ENCODE measurements at places on chromosomes 4 and X. TPM values are rescaled to one million over a fixed set of nuclear protein-coding genes. Genes with fewer than 3 reads are reported as not detected.

DNA sequence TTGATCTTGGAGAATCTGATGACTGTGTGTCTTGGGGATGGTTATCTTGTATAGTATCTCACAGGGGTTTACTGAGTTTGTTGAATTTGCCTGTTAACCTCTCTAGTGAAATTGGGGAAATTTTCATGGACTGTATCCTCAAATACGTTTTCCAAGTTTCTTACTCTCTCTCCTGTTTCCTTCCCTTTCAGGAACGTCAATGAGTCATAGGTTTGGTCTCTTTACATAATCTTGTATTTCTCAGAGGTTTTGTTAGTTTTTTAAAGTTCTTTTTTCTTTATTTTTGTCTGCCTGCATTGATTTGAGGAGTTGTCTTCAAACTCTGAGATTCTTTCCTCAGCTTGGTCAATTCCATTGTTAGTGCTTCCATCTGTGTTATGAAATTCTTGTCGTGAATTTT lies 227.7 kb upstream of the GPRIN3 start:
- no peak for DNase-seq

DNA sequence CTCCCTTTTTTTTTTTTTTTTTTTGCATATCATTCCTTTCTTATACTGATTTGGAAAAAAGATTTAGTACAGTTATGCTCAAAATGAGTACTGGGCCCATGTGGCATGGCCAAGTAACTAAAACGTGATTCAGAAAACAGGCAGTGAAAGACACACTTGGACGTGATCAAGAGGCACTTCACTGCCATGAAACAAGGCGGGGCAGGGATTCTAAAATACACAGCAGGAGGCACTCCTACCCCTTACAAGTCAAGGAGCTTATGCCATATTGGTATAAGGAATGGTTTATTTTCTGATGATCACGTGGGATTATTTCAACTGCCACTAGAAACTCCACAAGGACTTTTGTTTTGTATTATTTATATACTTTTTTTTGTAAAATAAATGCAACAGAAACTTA lies 72.0 kb downstream of the CHST7 start:
- DNase-seq = no peak

DNA sequence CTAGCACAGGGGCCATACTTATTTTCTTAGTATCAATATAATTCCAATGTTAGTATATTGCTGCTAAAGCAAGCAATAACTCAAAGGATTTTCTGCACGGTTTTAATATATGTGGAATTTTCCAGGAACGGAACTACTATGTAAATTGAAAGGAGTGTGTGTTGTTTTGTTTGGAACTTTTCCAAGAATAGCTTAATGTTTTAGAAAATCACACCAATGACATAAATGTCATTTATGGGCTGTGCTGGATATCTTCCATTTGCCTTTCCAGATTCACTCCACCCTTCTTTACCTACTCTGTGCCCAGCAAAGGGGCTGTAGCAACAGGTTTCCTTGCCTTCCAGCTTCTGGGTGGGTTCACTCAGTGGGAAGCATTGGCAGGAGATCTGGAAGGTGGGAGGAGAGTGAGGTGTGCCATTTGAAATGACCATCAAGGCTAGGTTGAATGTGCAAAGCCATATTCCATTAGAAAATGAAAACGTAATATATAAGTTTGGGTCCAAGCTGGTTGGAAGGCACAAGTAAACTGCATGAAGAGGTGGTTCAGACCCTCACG lies 25.2 kb upstream of the ZFX start:
- no peak for DNase-seq

DNA sequence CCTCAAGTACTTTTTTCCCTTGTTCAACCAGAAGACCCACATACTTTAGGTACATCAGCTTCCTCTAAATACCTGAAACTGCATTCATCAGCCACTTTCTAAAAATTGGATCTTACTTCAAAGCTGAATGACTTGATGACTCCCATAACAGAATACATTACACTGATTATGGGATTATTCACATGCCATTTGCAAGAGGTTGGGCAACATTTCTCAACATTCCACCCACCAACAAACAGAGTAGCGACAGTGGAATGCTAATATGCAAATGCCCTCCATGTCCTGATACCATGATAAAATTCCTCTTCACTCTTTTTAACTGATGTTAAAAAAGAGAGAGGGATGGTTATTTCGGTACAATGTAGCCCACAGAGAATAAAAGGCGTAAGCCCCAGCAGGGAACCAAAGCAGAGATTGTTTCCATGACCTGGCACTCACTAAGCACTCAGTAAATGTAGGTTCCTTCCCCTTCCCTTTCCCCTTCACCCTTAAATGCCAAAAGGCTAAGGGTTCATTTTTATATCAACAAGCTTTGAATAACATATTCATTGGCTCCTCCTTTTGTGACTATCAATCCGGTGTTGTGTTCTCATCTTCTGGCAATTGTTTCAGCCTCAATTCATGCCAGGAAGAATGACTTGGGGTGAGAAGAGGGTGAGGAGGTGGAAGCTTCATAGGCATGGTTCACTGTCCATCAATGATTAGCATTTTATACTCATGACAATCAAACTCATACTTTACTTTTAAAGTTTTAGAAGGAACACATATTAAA lies 317.2 kb downstream of the DHX15 start:
- DNase-seq = peak; percentile 87

- no peak for DNase-seq
Observed at GRCh38 chr4:12231098-12231497, 802.4 kb upstream of the HS3ST1 start.

DNA sequence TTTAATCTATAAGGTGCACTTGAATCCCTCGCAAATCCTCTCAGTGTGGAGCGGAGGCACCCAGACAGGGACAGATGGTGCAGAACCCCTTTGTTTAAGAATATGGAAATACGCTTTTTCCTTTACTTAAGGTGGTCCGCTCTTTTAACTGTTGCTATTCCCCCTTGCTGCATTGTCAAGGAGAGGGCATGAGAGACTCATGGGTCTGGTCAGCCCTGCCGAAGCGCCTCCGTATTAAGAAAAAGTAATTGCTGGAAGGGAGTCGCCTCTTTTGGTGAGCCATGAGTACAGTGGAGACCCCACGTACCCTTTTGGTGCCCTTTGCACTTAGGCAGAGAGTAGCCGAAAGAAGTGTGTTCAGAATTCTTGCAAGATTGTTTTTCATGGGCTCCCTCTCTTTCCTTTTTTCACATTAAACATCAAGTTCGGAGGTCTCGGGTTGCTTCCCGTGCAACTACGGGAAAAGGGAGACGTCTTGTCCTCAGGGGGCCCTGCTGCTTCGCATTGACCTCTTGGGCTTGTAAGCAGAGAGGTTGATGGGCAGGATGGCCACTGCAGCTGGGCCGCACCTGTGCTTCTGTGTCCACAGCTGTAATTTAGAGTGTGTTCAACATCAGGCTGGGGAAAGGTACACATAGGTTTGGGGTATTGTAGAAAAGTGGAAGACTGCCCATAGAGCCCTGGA lies 109.6 kb downstream of the SPRY1 start:
- DNase-seq = no peak

DNA sequence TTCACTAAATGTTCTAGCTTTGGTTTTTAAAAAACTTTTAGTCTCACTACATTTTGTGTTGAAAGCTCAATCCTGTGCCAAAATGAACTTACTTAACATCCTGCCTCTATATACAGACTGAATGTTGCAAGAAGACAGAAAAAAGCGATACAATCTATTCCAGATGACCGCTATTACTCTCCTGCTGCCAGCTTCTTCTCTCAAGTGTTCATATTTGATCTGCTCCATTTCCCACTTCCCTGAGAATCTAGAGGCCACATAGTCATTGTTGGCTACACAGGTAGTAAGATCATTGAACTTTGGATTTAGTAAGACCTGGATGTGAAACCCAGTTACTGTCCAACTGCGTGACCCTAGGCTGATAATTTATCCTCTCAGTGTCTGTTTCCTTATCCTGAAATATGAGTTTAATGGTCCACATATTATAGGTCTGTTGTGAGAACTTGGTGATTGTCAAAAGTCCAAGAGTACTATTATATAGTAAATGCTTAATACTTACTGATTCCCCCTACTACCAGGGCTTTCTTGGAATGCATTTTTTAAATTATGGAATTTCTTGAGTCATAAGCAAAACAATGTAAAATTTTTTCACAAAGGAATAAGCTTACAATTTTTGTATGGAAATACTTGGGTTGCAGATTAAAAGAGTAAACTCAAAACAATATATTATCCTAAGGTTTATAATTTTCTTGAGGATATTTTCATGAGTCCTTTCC lies 976.8 kb upstream of the ADGRL3 start:
- DNase-seq = no peak

GRCh38 chr4:46648088-46648744 lies 258.3 kb upstream of the GABRA2 start:
- DNase-seq = peak; percentile 29

DNA sequence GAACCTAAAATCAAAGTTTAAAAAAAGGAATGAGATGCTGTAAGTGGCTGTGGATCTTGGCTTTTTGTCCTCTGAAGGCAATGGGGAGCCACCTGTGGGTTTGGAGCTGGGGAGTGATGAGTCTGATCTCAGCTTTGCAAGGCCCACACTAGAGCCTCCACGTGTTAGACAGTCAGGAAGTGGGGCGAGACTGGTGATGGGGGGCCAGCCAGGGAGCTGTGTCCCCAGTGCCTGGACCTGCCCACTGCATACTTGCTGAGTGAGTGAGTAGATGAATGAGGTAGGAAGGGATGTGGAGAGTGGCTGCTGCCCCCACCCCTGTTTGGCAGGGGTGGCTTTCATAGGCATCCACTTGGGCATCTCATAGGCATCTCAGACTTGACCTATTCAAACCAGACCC lies 84.0 kb downstream of the NHSL2 start:
- DNase-seq = peak; percentile 43

DNA sequence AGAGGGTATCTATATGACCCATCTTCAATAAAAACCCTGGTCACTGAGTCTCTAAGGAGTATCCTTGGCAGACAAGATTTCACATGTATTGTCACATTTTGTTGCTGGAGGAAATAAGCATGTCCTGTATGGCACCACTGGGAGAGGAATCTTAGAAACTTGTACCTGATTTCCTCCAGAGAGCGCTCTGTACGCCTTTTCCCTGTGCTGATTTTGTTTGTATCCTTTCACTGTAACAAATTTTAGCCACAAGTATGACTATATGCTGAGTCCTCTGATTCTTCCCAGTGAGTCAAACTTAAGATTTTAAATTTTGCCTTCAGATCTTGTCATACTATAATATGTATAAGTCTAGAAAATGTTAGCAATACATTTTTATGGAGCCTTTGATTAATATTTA lies 102.8 kb downstream of the ITIH6 start:
- DNase-seq = peak; percentile 59

GRCh38 chr4:78776729-78777575 lies 802 bp downstream of the BMP2K start:
- peak; percentile 86 for DNase-seq

PDE6B gene
- 0.64 TPM for total RNA-seq

STS gene
- 0.77 TPM for total RNA-seq

BEX5 gene
- total RNA-seq = 1.3 TPM

All from bronchial epithelial cell (primary cell).